ENCODE measurements at places on chromosomes 4 and X.
A peak's percentile ranks its signal among the peaks of the same experiment; 100 is the strongest.

GRCh38 chr4:48645225-48645794 lies 134.8 kb downstream of the FRYL start:
- DNase-seq = no peak

DNA sequence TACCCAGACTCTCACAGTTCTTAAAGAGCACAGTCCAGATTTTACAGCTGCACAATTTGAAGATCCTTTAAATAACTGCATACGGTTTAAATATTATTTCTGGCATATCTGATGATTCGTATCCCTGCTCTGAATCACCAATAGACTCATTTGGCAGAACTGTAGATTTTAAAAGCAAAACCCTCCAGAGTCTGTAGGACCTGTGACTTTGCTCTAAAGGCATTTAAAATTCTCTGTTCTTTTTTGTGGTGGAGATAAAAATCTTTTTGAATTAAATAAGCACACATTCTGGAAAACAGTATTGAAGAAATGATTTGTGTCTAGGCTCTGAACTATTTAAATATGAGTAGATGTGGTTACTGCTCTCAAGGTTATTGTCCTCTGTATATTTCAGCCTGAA lies 246.2 kb upstream of the PITX2 start:
- peak; percentile 70 for DNase-seq

DNA sequence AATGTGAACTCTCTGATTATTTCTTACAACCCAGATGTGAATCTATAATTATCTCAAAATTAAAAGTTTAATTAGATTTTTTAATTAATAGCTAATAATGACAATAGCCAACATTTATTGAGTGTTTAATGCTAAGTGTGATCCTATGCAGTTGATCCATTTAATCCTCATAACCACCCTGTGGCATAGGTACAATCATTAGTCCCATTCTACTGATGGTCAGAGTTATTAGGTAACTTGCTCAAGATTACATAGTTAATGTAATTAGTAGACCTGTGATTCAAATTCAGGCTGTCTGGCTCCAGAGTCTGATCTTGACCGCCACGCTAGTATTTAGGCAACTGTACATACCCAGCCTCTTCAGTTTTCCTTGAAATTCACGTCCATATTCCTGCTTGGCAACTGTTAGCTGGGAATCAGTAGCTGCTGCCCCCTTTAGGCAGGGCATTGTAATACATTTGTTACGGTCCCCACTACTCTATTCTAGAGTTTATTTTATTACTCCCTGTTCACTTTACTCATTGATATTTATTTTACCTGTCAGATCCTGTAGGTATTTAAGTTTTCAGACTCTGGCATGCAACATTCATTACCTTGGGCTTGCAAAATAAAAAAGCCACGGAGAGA lies 20.6 kb upstream of the TEC start:
- DNase-seq = no peak

DNA sequence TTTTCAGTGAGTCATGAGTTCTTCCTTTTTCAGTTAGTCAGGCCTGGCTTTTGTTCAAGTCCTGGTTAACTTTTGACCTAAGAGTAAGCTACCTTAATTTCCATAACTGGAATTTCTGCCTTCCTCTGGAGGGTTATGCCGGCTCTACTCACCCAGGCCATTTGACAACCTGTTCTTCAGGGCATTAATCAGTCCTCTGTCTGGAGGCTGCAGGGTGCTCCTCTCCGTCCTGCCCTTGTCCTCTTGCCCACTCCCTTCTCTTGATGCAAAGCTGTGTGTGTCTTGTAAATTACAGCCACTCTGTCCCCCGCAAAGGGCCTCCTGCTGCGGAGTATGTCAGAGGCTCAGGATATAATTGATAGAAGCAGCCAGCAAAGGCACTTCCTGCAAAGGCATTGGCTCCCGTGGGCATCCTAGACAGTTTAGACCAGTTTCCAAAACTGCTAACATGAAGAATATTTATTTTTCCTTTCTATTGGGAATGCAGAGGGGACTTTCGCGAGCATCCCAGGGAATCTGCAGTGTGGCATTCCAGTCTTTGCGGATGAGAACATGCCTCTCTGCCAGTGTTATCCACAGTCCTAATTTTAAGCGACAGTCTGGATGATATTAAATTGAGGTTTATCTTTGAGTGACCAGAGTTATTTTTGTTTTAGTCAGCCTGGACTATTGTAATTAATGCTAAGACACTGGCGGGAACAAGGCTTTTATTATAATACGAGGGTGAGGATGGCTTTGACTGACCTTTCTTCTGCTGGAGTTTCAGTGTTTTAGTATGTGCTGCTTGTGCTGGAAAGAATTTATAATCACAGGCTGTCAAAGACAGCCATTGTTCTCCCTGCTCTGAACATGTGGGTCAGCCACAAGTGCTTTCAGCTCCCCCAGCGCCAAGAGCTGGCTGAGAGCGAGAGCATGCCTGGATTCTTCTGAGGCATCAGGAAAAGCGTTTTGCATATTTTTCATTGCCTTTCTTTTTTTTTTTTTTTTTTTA lies 74.2 kb downstream of the LIMCH1 start:
- DNase-seq = peak; percentile 24

DNA sequence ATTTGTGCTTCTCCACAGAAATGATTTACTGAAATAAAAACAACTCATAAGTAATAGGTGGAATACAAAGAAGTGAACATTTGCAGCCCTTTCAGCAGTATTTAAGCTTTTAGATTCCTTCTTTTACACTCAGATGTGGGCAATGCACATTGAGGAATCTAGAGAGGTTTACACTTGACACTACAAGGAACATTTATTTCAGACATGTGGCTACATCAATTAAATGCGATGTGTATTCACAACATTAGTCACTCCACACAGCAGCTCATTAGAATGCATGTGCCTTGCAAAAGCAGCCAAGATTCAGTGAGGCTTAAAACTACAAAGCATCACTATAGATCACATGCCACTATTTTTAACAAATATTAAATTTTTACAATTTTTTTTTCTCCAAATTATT lies 480.7 kb downstream of the INPP4B start:
- no peak for DNase-seq

DNA sequence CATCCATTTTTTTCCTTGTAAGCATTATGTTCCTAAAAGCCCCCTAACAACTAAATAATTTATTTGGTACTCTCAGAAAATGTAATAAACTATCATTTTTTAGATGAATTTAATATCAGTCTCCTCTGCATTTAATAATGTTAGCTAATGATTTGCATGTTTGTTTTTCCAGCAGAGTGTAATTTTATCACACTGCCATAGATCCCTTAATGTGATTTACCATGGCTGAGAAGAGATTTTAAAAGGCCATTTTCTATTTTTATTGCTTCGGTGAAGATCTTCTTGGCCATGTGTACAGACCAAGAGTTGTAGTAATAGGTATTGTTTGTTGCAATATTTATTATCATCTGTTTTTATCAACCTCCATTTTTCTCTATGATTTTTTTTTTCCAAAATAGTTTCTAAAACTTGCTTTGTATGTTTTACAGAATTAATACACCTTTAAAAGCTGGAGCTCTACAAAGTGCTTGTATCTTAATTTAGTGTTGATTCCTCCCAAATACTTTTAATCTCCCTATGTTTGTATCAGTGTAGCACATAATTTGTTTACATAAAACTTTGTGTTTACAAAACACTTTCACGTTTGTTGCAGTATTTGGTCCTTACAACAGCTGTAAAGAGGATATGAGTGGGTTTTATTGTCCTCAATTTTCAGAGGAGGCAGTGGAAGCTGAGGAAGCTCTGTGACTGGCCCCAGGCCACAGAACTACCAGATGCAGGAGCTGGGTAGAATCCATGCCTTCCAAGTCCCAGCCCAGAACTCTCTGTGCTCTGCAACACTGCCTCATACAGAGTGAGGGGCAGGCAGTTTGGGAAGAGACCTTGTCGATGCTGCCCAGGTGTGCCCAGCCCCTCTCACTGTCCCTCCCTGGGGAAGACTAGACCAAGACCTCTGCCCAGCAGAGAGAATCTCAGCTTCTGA lies 58.1 kb downstream of the FAM114A1 start:
- DNase-seq = no peak

Measured in GM04503 (cell line).